AG04449 (cell line): ENCODE measurements at places on chromosomes 2 and 18.

- DNase-seq, result no peak
Observed at GRCh38 chr2:3051266-3051665, 326.4 kb downstream of the EIPR1 start.

DNA sequence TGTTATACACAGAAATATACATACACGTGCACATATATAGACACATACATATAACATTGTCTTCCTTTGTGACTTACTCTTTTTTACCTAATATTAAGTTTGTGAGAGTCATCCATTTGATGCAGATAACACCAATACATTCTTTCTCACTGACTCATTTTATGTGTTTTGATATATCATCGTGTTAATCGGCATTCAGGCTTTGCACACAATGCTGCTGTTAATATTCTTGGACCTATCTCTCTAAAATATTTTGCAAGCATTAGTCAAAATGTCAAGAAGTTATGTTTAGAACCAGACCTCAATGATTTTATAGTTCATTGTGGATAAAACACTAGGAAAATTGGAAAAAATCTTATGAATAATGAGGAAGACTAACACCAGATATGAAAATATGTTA lies 441.1 kb downstream of the LRATD1 start:
- DNase-seq, result no peak

GRCh38 chr2:176813621-176814049 lies 399.0 kb upstream of the HNRNPA3 start:
- DNase-seq, result no peak

DNA sequence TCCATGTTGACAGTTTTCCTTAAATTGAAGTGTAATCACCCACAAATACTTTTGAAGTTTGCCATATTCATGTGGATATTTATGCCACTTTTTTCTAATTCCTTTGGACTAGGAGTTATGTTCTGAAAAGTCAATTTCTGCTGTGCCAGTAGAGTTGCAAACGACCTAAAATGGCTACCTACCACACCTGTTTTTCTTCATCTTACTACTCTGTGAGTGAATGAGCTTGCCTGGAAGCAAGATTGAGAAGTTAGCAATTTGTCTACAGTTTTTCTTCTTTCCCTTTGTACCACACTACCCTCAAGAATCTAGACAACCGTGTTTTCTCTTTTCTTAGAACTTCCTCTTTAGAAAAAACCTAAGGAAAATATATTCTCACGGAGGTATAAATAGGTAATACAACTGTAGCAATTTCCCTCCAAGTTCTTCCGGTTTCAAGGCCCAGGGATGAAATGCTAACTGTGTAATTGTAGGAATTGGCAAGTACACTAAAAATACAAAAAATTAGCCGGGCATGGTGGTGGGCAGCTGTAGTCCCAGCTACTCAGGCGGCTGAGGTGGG lies 7.3 kb upstream of the SLC39A10 start:
- no peak for DNase-seq

GRCh38 chr2:168184681-168185513 lies 62.5 kb downstream of the STK39 start:
- no peak for DNase-seq

DNA sequence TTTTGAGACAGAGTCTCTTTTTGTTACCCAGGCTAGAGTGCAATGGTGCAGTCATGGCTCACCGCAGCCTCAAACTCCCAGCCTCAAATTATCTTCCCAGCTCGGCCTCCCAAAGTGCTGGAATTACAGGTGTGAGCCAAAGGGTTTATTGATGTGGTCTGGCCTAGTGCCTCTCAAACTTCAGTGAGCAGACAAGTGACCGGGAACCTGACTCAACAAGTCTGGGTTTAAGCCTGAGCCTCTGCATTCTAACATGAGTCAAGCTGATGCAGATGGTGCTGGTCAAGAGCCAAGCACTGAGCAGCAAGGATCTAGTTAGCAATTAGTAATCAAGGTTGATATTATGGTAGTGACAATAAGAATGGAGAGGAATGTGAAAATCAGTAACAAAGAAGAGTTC lies 21.3 kb downstream of the CDK15 start:
- DNase-seq, result no peak
